ENCODE measurements at places on chromosomes 7 and 10.

GRCh38 chr7:44882899-44883298, 2.4 kb downstream of the PURB start:
- DNase-seq: no peak

DNA sequence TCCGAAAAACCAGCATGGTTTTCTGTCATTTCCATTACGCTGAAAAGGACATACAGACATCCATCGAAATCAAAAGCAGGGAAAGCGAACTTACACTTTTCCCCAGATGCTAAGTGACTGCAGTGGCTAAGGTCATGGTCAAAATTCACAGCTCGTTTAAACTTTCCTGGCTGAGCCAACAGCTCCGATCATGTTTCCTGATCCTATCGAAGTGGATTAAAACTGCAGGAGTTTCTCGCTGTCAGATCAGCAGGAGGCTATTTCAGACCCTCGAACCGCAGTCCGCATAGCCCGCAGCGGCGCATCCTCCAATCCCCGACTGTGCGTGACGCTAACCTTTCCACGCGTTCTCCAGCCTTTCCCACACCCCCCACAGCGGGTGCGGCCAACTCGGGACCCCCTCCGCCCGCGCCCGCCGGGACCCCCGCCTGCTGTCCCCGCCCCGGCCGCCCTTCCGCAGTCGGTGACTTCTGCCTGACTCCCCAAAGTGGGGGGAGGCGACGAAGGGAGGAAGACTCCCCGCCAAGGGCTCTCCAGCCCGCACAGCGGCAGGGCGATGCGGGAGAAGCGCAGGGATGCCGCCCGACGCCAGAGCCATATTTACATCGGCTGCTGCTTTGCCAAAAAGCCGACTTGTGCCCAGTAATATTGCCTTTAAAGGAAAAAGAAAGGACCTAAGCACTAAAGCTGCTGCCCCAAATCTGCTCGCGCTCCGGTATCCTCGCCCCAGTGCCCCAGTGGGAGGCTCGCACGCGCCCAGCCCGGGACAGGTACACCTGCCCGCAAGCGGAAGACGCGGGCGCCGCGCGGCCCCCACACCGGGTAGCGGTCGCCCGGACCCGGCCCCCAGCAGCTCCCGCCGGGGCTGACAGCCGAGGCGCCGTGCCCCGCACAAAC, 1.2 kb downstream of the PIP4K2A start:
- DNase-seq: no peak

DNA sequence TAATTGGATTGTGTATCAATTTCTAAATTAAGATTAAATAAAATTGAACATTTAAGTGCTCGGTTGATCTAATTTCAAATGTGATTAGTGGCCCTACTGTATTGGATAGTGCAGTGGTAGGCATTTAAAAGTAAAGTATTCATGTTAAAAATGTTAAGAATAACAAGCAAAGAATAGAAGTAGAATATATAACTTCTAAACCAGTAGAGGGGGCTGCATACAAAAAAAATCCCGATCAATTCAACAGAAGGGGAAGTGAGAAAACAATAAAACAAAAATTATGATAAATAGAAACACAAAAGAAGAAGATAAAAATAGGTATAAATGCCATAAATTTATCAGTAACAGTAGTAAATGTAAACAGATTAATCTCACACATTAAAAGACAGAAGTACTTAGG, 24.9 kb upstream of the WDFY4 start:
- no peak for DNase-seq

DNA sequence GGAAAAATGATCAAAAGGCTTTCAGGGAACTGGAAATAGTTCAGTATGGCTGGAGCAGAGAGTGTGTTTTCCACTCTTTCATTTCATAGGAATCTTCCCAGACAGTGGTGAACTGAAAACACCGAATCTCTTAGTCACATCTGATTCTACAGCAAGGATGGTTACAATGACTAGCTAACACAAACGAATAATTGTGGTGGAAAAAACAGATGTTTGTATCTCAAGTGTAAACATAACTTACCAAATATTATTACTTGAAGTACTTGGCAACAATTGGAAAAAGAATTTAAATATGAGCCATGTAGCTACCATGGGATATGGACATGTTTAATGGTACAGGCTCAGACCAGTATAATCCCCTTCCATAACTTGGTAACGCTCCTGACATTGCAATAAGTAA, 21.1 kb upstream of the BPGM start:
- no peak for DNase-seq

DNA sequence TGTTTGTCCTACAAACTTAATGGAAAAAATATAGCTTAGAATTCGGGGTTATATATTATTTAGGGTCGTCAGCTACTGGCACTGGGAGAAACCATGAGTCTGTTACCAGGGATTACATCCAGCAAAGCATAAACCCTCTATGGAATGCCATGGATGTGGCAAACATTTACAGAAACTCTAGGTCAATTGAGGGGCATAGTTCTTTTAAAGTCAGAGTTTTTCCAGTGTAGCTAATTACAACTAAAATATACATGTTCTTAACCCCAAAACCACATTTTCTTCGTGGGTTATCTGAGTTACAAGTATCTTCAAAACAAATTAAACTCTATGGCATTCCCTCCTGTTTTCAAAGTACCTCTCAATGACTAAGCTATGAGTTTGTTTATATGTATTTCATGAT, 99.3 kb upstream of the THSD7A start:
- no peak for DNase-seq

GRCh38 chr7:45581271-45581780, 7.2 kb downstream of the ADCY1 start:
- DNase-seq: no peak

DNA sequence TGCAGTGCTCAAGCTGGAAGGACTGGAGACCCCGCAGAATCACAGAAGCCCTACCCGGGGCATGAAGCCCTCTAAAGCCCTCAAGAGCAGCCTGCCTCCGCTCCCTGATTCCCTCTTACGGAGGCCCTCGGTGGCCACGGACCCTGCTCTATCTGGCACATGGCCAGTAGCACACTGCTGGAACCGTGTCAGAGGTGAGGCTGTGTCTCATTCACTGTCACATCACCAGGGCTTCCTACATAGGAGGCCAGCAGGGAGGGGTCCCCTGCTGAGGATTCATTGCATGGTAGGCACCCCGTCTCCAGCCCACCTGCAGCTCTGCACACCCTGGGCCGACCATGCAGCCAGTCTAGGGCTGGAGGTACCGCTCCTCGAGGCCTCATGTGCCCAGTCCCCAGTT, 259.2 kb downstream of the TNS3 start:
- DNase-seq: no peak

DNA sequence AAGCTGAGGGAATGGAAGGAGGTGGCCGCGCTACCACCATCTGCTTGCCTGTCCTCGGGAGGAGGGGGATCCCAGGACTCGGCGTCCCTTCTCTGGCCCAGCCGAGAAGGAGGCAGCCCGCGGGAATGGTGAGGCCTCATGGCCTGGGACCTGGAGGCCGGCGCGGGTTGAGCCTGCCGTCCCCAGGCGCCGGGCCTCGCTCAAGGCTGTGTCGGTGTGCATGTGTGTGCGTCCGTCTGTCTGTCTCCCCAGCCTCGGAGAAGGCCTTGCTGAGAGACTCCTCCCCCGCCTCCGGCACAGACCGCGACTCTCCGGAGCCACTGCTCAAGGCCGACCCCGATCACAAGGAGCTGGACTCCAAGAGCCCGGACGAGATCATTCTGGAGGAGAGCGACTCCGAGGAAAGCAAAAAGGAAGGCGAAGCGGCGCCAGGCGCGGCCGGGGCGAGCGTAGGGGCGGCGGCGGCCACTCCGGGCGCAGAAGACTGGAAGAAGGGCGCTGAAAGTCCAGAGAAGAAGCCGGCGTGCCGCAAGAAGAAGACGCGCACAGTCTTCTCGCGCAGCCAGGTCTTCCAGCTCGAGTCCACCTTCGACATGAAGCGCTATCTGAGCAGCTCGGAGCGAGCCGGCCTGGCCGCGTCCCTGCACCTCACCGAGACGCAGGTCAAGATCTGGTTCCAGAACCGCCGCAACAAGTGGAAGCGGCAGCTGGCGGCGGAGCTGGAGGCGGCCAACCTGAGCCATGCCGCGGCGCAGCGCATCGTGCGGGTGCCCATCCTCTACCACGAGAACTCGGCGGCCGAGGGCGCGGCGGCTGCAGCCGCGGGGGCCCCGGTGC, 1.3 kb downstream of the HMX3 start:
- no peak for DNase-seq

- peak; percentile 29 for DNase-seq
Observed at GRCh38 chr7:92527300-92528187, 776 bp downstream of the PEX1 start.

- no peak for DNase-seq
Observed at GRCh38 chr7:29095631-29096445, 50.5 kb downstream of the CPVL start.

GRCh38 chr7:132709971-132710567, 133.8 kb upstream of the PLXNA4 start:
- no peak for DNase-seq

DNA sequence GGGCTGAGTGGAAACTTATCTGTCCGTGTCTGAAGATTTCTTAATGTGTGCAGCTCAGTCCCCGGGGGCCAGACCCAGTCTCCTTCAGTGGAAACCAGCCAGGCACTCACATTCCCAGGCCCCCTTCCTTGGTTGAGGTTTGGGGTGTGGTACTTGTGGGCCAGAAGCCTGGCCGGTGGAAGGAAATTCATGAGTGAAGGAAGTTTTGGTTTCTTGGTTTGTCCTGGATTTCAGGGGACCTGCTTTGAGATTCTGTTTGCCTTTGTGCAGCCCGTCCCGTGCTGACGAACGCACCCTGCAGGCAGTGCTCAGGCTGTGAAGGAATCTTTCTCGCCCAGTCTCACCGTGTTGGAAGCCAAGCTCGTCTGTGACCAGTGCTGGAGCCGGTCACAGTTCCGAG, 2.9 kb downstream of the INPP5A start:
- DNase-seq: no peak

DNA sequence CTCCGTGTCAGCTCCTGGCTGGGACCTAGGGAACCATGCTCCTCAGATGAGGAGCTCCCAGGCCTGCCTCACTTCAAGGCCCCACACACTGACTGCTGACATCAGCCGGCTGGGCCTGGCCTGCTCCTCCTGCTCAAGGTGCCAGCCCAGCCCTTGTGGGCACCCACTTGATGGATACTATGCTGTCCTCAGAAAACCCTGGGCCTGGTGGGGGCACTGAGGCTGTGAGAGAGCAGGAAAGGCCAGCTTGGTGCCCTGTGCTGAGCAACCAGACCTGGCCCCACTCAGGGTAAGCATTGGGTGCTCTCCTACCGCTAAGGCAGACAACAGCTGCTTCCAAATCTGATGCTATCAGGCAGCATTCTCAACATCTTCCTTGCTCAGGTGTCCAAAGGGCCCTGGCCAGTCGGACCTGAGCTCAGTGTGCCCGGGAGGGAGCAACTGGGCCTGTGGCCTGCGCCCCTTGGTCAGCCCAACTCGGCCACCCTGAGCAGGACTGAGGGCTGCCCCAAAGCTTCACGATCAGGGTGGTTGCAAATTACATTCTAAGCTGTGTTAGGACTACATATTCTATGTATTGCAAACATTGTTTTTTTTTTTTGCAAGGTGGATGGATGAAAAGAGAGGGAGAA, 21.9 kb upstream of the ANTXRL start:
- DNase-seq: no peak

GRCh38 chr10:87523731-87524130, 19.0 kb downstream of the MINPP1 start:
- no peak for DNase-seq

DNA sequence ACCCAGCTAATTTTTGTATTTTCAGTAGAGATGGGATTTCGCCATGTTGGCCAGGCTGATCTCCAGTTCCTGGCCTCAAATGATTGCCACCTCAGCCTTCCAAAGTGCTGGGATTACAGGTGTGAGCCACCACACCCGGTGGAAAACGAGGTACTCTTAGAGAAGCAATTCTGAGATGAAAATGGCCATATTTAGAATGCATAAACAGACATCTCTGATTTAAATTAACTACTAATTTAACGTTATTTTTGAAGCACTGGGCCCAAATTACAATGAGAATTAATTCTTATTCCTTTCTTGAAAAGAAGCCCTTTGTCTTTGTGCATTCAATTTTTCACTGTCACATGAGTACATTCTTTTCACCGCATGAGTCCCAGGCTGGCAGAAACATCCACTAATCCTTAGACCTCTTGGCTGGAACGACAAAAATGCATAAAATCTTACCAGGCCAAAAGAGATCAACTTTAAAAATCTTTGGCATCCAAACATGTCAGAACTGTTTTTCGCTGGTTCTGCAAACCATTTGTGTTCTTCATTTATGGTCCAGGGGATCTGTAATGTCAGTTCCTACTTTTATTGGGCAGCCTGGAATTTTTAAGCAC, 60.1 kb upstream of the CAPZA2 start:
- DNase-seq: no peak

- no peak for DNase-seq
Observed at GRCh38 chr10:62620491-62620890, 184.0 kb upstream of the ADO start.

DNA sequence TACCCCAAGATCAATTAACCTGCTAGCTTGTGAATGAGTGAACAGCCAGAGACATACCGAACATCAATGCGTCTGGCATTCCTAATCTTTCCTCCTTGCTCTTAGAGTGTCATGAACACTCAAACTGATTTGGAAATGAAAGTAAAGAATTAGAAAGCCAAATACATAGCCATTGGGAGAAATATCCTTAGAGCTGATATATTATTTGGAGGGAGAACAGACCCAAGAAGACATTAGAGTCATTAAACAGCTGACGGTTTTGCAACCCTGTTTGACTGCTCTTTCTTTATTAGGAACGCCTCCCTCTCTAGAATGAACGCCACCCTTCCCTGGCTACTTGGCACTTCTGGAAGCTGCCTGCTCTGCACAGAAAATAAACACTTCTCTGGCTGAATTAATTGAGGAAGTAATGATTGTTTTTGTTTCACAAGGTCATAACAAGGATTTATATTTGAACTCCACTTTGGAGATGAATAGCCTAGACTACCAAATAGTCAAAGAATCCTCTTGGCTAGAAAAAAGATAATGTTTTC, 42.8 kb downstream of the CTTNBP2 start:
- no peak for DNase-seq

DNA sequence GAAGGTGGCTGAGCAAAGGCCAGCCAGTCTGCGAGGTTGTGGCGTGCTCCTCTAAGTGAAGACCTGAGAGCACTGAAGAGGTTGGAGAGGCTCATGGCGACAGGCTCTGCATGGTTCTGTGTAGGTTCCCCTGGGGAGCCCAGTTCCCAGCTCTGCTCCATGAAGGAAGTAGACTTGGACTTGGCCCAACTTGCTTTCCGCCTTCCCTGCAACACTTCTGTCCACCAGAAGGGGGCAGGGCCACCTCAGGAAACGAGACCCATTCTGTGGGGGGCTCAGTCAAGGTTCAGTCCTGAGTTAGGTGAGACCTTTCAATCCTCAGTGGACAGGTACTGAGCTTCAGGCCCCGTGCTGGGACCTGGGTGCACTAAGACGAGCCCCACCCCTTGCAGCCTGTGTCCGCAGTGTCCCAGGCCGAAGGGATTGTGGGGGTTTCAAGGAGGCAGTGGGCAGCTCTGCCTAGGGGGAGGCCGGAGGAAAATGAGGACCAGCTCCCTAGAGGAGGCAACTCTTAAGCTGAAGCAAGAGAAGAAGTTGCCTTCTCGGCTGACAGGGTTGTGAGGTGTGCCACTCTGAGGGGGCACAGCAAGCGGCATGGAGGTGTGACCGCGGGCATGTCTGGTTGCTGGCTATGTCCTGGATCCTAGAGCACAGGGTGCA, 15.0 kb upstream of the PCBD1 start:
- no peak for DNase-seq

GRCh38 chr7:149009527-149009926, 18.8 kb downstream of the PDIA4 start:
- no peak for DNase-seq
